ENCODE measurements at places on chromosomes 1 and 21. TPM values are rescaled to one million over a fixed set of nuclear protein-coding genes. Genes with fewer than 3 reads are reported as not detected.

SIM2 gene
- not detected for total RNA-seq

MRPL24 gene
- 46.7 TPM for total RNA-seq

FMOD gene
- total RNA-seq: 63.0 TPM

CFAP57 gene
- total RNA-seq: 0.25 TPM

WNT2B gene
- total RNA-seq: 0.51 TPM

GRCh38 chr1:17308593-17308992 is 596 bp downstream of the PADI4 start:
- no peak for DNase-seq

DNA sequence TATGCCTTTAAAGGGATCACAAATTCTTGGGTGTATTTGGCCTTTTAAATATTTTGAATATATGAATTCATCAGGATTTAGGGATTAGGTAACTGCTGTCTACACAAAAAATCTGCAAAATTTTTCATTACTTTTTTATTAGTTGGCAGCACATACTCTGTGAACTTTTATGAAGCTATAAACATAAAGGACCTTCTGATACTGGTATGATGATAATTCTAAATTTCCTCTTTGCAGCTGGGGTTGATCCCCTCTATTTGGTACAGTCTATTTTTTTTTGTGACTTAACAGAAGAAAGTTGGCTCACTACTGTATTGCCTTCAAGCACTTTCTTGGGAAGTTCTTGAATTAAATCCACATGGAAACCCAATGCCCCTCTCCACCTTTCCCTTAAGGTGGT is 416.1 kb downstream of the LMO4 start:
- DNase-seq: no peak

DNA sequence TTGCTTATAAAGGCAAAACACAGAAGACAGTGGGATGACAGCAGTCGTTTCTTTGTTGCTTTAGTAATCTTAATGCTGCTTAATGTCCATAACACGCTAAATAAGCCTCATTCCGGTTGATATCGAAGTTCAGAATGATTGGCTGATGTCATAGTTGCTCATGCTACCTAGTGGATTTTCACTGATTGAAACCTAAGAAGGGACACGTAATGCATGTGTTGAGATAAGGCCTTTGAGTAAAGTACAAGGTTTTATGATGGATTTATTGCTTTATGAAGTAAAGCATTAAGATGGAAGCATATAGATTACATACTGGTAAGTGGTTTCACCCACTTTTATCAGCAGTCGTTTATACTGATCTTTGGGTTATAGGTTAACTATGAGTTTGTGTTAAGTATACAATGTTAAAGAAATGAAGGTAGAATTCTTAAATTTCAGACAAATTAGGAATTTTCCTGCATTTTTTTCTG is 25.1 kb downstream of the IARS2 start:
- DNase-seq: no peak

- no peak for DNase-seq
Measured at GRCh38 chr1:228527596-228527995, 40.4 kb downstream of the RNF187 start.

- no peak for DNase-seq
Measured at GRCh38 chr1:55214934-55215193, 300 bp downstream of the USP24 start.

DNA sequence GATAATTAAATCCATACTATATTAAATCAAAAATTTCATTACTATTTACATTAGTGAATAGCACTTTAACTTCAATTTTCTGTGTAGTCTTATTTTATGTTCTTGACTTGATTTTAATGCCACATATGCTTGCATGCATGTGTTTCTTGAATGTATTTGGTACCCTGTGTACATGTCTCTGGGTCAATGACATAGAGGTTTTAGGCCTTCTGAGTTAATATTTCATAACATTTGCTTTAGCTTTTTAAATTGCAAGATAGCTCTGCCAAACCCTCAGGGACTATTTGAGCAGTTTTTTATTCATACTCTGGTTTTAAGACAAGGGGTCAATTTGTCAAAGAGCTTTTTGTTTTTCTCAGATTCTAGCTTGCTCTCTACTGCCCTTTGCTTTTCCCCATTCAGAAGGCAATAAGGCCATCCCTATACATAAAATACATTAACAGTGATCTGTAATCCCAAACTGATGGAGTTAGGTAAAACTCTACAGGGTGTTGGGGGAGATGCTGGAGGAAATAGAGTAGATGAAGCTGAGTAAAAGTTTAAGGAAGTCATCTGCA is 5.0 kb downstream of the MLLT11 start:
- no peak for DNase-seq

DNA sequence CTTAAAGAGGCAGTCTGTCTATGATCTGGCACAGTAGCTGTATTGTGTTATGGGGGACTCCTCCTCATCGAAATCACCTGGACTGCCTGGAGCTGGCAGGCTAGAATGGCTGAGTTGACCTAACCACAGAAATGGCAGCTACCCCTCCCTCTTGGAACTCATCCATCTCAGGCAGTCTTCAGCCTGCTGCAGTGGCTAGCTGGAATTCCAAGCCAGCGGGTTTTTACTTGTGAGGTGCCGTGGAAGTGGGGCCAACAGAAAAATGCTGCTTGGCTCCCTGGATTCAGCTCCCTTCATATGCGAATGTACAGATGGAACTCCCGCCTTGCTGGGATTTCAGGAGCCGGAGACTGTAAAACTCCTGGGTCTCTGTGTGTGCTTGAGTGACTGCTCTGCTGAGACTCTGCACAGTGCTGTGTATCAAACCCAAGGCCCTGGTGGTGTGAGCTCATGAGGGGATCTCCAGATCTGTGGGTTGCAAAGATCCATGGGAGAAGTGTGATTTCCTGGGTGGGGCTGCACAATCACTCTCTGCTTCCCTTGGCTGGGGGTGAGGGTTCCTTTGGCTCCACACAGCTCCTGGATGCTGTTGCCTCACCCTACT is 316.9 kb downstream of the CTH start:
- no peak for DNase-seq

DNA sequence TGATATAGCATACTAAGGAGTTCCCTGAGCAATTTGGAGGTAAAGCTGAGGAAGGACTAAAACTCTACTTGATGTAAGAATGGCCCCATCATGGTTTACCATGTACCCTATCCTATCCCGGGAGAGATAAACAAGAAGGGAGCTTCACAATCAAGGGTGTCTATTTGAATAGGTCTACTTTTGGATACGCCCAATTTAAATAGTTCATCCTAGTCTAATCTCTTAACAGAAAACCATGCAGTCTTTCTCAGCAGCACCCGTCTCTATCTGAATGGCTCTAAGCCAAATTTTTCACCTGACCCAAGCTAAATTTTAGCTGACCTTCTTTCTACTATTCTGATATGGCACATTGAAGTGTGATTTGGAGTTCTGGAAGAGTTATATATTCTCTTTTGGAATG is 122.0 kb downstream of the TNNI3K start:
- no peak for DNase-seq

DNA sequence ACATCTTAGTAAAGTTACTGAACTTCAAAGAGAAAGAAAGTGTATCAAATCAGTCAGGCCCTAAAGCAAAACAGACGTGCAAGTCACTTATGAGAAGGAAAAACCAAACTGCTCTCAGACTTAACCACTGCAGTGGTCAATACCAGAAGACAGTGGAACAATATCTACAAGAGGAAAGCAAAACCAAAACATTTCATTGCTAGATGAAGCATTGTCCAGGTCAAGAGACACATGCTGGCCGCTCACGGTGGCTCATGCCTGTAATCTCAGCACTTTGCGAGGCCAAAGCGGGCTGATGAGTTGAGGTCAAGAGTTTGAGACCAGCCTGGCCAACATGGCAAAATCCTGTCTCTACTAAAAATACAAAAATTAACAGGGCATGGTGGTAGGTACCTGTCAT is 82.0 kb upstream of the MROH9 start:
- DNase-seq: no peak
